ENCODE measurements at places on chromosomes 6 and 20. TPM values are rescaled to one million over a fixed set of nuclear protein-coding genes. Genes with fewer than 3 reads are reported as not detected.

The SLC39A7 gene
- 104 TPM for total RNA-seq

DNA sequence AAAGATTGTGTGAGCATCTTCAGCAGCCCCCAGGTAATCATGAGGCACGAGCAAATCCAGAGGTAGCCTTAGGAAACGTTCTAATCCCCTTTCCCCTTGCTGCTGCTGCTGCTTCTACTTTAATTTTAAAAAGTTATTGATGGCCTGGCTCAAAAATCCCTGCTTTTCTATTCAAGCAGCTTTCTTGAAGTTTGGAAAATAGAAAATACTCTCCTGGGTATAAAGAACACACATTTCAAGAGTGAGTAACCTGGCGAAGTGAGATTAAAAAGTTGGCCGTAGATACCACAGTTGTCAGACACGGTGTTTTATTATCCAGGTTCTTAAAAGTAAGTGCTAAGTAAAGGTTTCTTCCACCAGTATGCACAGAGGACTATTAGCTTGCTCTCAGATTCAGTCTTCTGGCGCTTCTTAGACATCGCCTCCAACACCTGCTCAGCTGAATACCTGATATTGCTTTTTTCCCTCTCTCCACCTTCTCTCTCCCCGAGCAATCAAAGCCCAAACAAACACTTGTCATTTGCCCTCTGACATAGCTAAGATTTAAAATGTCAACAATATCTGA, 150.7 kb downstream of the EDN3 start:
- DNase-seq, result no peak

GRCh38 chr6:25498505-25498904, 153.5 kb upstream of the SCGN start:
- DNase-seq, result no peak

DNA sequence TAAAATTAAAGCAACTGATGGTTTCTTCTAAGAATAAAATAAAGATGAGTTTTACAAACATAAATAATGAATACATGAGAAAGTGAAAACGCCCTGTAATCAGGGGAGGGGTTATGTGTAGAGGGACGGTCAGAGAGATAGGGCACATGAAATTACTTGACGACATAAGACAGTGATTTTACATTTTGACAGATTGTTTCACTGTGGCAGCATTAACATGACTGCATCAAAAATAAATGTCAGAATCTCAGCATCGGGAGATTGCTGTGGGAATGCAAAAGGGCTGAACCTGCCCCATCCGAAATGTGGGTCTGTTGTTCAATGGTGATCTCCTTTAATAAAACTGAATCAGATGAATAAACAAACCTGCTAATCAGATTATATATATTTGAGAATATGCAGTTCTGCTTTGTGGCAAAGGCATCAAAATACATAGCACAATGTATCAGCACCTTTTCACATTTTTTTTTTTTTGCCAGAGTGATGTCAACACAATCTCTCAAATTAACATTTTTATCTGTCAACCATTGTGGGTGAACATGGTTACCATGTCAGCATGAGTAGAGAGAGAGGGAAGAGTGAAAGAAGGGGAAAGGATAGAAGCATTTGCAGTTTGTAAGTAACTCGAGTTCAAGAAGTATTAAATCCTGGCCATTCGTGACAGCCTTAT, 177.1 kb upstream of the MAN1A1 start:
- no peak for DNase-seq

DNA sequence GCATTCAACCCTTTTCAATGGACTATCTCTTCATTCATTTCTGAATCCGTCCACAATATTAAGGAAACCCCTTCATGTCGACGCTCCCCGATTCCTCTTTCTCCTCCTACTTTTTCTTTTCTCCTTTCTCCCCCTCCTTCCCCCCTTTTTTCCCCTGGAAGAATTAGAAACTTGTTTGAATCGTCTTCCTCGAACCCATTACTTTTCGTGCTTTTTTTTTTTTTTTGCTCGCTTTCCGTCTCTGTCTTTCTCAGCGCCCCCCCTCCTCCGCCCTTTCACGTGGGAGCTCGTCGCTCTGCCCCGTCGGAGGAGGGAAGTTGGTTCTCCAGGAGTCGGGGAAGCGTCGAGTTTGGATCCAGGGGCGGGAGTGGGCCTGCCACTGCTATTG, 2.3 kb upstream of the NKX2-2 start:
- DNase-seq, result no peak

The ADGRF5 gene
- 0.11 TPM for total RNA-seq

DNA sequence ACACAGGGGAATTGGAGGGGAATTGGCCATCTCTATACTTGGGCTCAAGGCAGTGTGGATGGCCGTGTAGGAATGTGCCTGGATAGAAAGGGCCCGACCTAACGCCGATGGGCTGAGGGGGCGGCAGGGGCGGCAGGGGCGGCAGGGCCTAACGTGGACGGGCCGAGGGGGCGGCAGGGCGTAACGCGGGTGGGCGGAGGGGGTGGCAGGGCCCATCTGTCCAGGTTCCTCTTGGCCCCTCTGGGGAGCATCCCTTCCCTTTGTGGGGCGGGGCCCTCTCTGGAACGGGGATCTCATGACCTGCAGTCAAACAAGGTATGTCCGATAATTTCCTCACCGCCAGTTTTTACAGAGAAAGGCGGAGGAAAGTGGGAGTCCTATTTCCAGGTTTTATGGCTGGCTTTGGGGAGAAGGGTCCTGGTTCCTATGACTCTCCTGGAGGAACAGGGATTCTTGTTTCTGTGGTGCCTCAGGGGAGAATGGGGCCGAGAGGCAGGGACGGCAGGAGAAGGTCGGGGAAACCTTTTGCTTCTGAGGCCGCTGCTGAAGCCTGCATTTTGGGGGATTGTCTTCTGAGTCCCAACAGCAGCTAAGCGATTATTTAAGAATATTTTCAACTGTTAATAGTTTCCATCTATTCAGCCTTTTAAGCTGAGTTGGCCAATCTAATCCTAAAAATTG, 100.8 kb upstream of the FRMD1 start:
- no peak for DNase-seq

Data from Daoy (cell line).